ENCODE measurements at places on chromosomes 11 and 22.

DNA sequence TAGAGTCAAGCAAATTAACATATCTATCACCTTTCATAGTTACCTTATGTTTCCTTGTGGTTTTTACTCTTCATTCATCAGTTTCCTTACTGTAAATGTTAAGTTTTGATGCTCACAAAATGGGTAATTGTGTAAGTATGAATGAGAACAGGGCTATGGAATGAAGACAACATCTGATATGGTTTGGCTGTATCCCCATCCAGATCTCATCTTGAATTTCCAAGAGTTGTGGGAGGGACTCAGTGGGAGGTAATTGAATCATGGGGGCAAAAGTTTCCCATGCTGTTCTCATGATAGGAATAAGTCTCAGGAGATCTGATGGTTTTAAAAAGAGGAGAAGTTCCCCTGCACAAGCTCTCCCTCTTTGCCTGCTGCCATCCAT is 107.6 kb downstream of the CCDC34 start:
- no peak for DNase-seq

DNA sequence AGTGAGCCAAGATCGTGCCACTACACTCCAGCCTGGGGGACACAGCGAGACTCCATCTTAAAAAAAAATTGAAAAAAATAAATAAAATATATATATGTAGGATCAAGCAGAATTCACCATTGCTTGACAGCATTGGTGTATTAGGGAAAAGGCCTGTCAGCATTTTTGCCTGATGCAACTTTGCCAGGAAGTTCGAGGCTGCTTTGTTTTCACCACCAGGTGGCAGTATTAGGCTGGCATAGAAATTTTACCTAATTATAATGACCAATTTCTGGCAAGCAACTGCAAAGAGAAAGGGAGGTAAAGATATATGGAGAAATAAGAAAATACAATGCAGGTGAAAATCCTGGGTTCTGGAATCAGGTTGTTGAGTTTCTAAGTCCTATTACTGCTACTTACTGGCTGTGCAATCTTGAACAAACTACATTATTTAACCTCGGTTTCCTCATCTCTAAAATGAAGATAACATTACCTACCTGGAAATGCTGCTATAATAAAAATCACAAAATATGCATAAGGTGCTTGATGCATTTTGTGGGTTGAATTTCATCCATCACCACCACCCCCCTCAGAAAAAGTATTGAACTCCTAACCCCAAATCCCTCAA is 24.7 kb downstream of the LAYN start:
- DNase-seq: peak; percentile 64

DNA sequence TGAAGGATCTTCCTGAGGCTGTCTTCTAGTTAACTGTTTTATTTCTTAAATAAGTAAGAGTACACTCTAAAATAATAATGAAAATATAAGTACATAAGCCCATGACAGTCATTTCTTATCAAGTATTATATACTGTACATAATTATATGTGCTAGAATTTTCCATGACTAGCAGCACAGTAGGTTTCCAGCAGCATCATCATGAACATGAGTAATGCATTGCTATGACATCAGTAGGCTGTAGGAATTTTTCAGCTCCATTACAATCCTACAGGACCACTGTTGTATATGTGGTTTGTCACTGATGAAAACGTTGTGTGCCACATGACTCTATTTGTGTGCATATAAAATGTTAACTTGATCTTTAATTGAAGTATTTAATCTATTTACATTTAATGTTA is 22.0 kb downstream of the ZNF202 start:
- no peak for DNase-seq

- DNase-seq: no peak
These were observed 1.4 kb upstream of the FTH1 start for GRCh38 chr11:61968758-61969390.

- DNase-seq: no peak
These were observed 36.9 kb downstream of the UBASH3B start for GRCh38 chr11:122692444-122692843.

GRCh38 chr22:25880524-25880923 is 138.5 kb downstream of the MYO18B start:
- DNase-seq: no peak

GRCh38 chr11:119641983-119642745 is 86.8 kb downstream of the NECTIN1 start:
- DNase-seq: no peak

GRCh38 chr11:48150213-48150612 is 66.4 kb upstream of the OR4B1 start:
- no peak for DNase-seq

GRCh38 chr11:1532014-1532586 is 40.0 kb downstream of the DUSP8 start:
- DNase-seq: peak; percentile 72

Measured in NCI-H446 (cell line).